ENCODE measurements at places on chromosomes 1 and 21. TPM values are rescaled to one million over a fixed set of nuclear protein-coding genes. Genes with fewer than 3 reads are reported as not detected.

- H3K27me3 ChIP-seq: no peaks in the 10 kb centered on the region
- H3K36me3 ChIP-seq: peaks cover 23% of the 10 kb centered on the region
- peak overlapping the region; percentile 89 for H3K4me3 ChIP-seq
- DNase-seq: no peak
- H3K4me1 ChIP-seq: peaks cover 45% of the 10 kb centered on the region
Observed at GRCh38 chr1:202967684-202968281, 726 bp upstream of the CYB5R1 start.

GRCh38 chr1:25206201-25206600, 26.1 kb downstream of the SYF2 start:
- DNase-seq: no peak
- H3K27me3 ChIP-seq: no peaks in the 10 kb centered on the region
- H3K36me3 ChIP-seq: no peaks in the 10 kb centered on the region
- H3K4me1 ChIP-seq: no peaks in the 10 kb centered on the region
- no peak overlapping the region for H3K27ac ChIP-seq

The GPA33 gene
- not detected for total RNA-seq

- DNase-seq: no peak
- no peak overlapping the region for H3K27ac ChIP-seq
- no peaks in the 10 kb centered on the region for H3K36me3 ChIP-seq
- H3K4me1 ChIP-seq: no peaks in the 10 kb centered on the region
- no peaks in the 10 kb centered on the region for H3K27me3 ChIP-seq
Observed at GRCh38 chr1:98453066-98453465, 208.5 kb upstream of the SNX7 start.

- no peaks in the 10 kb centered on the region for H3K36me3 ChIP-seq
- peaks cover 14% of the 10 kb centered on the region for H3K27me3 ChIP-seq
- peak within 1 kb of the TSS; percentile 75 for H3K27ac ChIP-seq
- H3K4me1 ChIP-seq: peaks cover 48% of the 10 kb centered on the region
- peak within 1 kb of the TSS; percentile 78 for H3K4me3 ChIP-seq
Observed at GRCh38 chr21:44353191-44353970, at the start of gene TRPM2. Gene TRPM2 (plus strand): TSS chr21:44353621. CDS start chr21:44353701, 80 bp downstream.

GRCh38 chr1:94832446-94832845, 12.3 kb downstream of the SLC44A3 start:
- H3K36me3 ChIP-seq: no peaks in the 10 kb centered on the region
- H3K27ac ChIP-seq: no peak overlapping the region
- H3K27me3 ChIP-seq: peaks cover 18% of the 10 kb centered on the region
- peaks cover 5% of the 10 kb centered on the region for H3K4me1 ChIP-seq

The FGR gene
- 28.8 TPM for total RNA-seq

DNA sequence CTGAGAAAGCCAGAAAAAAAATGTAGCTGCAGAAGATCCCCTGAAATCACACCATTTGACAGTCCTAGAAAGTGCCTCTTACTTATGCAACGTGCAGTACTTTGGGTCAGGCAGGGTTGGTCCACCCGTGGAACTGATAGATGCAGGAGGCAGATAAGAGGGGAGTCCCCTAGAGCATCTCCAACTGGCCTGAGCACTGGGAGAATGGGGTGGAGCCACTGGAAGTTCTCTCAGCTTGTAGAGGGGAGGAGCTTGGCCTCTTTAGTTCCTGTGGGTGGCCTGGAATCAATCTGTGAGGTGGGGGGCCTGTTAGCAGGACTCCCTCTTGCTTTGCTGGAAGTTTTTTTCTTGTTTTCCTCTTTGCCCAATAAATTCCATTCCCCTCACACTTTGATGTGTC, 335.7 kb upstream of the NCAM2 start:
- no peak overlapping the region for H3K27ac ChIP-seq
- H3K27me3 ChIP-seq: no peaks in the 10 kb centered on the region
- H3K4me1 ChIP-seq: no peaks in the 10 kb centered on the region
- H3K36me3 ChIP-seq: no peaks in the 10 kb centered on the region

- H3K4me1 ChIP-seq: peaks cover 54% of the 10 kb centered on the region
- H3K27ac ChIP-seq: no peak overlapping the region
- H3K27me3 ChIP-seq: no peaks in the 10 kb centered on the region
- H3K4me3 ChIP-seq: no peak overlapping the region
- peaks cover 63% of the 10 kb centered on the region for H3K36me3 ChIP-seq
Observed at GRCh38 chr1:183632114-183632513, 3.5 kb downstream of the ARPC5 start.

The RNF187 gene
- total RNA-seq: 73.0 TPM

- no peaks in the 10 kb centered on the region for H3K4me1 ChIP-seq
- no peak overlapping the region for H3K27ac ChIP-seq
- DNase-seq: no peak
- peaks cover 8% of the 10 kb centered on the region for H3K27me3 ChIP-seq
- H3K36me3 ChIP-seq: no peaks in the 10 kb centered on the region
Observed at GRCh38 chr1:162276493-162276892, 100.2 kb downstream of the SPATA46 start.

The RNF220 gene
- total RNA-seq: 103 TPM

The NCAM2 gene
- total RNA-seq: not detected

GRCh38 chr1:162141281-162142054, 72.0 kb downstream of the NOS1AP start:
- peaks cover 16% of the 10 kb centered on the region for H3K27me3 ChIP-seq
- no peaks in the 10 kb centered on the region for H3K36me3 ChIP-seq
- DNase-seq: no peak
- no peak overlapping the region for H3K4me3 ChIP-seq

- H3K4me3 ChIP-seq: no peak overlapping the region
- DNase-seq: no peak
- no peaks in the 10 kb centered on the region for H3K36me3 ChIP-seq
- no peaks in the 10 kb centered on the region for H3K4me1 ChIP-seq
- H3K27ac ChIP-seq: no peak overlapping the region
Observed at GRCh38 chr21:33686386-33686785, 44.1 kb downstream of the ITSN1 start.

The LHX8 gene
- total RNA-seq: not detected
